Psoas muscle (tissue), 8 donors: ENCODE measurements at places on chromosomes 6 and 20. TPM values are rescaled to one million over a fixed set of nuclear protein-coding genes. Genes with fewer than 3 reads are reported as not detected.

The AMD1 gene
- 19.2 TPM for total RNA-seq

The SPAG4 gene
- total RNA-seq = 1.4 TPM

The VIP gene
- not detected for total RNA-seq

The DDX27 gene
- total RNA-seq = 19.4 TPM

DNA sequence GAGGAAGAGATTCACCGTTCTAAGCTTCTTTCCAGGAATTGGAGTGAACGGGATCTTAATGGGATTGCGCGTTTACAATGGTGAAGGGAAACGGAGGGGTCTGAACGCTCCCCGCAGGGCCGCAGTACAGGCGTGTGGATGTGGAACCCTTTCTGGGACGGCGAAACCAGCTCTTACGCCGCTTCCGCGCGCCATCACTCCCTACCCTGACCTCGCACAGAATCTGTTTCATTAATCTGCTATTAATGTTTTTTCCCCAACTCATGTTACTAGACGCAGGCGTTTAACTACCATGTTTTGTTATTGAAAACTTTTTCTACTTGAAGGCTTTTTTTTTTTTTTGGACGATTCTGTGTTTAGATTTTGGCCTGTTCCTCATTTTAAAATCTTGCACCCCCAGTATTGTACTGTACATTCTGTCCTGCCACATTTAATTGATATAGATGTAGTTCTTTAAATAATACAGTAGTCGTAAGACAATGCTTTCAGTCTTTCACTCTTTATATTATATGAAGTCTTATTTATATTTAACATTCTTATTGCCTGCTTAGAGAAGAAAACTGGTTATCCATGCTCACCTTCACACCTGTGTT, 696 bp upstream of the SUPT3H start:
- peak; percentile 65 for DNase-seq

- no peak for DNase-seq
Measured at GRCh38 chr20:37151529-37151928, 27.6 kb upstream of the RPN2 start.

DNA sequence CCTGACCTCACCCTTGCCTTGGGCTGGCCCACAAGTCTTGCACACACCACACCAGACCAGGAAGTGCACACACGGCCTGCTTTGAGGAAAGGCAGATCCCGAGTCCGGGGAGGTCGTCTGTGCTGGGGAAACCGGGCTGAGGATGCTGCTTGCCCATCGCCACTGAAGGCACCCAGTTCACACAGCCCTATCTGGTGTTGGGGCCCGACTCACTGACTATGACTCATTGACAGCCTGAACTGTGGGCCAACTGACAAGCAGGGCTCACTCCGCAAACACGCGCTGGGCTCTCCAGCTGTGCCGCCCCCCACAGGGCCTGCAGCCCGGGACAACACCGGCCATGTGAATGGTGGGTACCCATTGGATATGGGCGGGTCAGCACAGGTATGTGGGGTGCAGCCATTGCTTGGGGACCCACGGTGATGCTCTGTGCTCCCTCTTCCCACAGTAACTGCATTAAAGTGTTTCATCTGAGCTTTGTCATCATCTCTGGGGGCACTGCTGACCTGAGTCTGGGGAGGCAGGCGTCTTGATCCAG, 1.6 kb downstream of the SAMD10 start:
- no peak for DNase-seq

- no peak for DNase-seq
Measured at GRCh38 chr20:54221996-54222890, 14.4 kb downstream of the PFDN4 start.

GRCh38 chr20:39188266-39188765, 226.2 kb downstream of the DHX35 start:
- DNase-seq = no peak

- DNase-seq = no peak
Measured at GRCh38 chr20:45857882-45858216, 435 bp downstream of the ZSWIM3 start.

GRCh38 chr6:119110601-119111548, 32.4 kb upstream of the FAM184A start:
- DNase-seq = no peak

- DNase-seq = no peak
Measured at GRCh38 chr20:41138475-41139226, 1.3 kb downstream of the PLCG1 start.

- DNase-seq = no peak
Measured at GRCh38 chr20:21498195-21498594, 15.7 kb downstream of the NKX2-2 start.

DNA sequence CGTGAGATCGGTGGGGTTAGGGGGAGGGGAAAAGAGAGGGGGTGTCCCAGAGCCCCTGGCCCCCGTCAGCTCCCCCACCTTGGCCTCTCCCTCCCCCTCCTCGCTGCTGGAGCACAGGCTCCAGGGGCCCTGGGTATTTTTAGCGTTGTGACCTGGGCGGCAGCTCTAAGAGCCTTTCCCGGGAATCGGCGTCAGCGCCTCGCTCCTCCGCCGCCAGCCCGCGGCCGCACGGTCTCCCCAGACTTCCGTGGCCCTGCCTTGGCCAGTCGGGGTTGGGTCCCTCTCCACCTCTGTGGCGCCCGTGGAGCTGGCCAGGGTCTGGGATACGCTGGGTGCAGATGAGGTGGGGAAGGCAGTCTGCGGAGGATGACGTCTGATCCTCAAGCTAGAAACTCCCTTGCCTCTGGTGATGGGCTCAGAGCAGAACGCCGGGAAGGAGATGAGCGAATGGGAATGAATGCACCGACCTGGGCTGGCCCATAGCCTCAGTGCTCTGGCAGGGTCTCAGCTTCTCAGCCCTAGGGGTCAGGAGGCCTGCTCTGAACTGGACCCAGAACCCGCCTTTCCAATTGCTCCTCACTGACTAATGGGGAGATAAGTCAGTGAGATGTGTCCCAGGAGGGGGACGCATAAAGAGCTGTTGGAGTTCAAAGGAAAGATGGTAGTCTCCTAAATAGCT, 883 bp upstream of the DBNDD2 start:
- peak; percentile 82 for DNase-seq

GRCh38 chr20:3392756-3393155, 14.7 kb downstream of the DNAAF9 start:
- DNase-seq = no peak

DNA sequence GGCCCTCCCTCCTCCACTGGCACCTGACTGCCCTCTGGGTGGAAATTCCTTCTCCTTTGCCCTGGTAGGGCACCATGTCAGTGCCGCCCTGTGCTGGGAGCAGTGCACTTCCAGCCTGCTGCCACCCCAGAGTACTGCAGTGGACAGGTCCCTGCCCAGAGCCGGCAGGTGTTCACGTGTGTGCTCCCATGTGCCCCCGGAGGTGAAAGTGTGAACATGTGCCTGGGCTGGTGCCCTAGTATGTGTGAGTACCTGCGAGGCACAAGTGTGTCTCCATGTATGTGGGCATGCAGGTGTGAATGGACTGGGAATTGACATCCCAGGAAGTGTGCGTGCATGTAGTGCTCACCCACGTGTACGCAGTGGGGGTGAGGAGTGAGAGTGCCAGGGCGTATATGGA, 29.4 kb downstream of the SDCBP2 start:
- no peak for DNase-seq

GRCh38 chr6:136034422-136034821, 182.9 kb downstream of the PDE7B start:
- DNase-seq = no peak

DNA sequence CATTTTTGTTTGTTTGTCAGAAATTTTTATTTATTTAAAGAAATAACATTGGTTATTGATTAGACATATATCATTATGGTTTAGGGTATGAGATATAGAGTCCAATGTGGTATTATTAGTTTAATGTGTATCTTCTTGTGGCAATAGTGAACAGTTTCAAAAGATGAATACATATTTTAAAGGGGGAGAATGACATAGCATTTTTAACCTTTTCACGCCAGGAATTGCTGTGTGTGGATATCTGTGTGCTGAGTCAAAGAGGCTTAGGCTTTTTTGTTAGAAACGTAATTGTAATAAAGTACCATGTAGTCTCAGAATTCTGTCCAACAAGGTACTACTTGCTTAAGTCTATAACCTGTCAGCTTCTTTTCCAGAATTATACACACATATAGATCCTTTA, 451.6 kb downstream of the ADGRB3 start:
- no peak for DNase-seq

GRCh38 chr6:21506126-21506525, 87.4 kb upstream of the SOX4 start:
- no peak for DNase-seq

- DNase-seq = no peak
Measured at GRCh38 chr6:9398071-9398766, 962.9 kb upstream of the SLC35B3 start.

DNA sequence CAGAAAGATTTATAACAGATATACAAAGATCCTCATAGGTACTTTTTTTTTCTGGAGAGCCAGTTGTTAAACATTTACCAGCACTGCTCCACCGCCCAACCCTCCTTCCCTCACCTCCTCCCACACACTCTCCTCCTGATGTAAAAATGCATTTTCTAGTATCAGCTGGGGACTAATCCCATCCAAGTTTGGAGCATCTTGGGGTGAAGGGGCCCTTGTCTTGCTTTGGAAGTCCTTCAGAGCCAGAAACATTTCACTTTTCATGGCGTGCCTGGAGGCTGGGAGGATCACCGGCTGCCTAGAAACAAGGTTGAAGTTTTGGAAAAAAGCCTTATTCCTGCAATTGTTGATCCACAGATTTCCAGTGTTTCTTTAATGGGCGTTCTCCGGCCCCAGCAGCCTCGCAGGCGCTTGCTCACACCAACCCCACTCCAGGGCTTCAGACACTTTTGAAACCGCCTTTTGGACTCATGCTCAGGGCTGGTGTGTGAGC, 165.1 kb upstream of the AFDN start:
- no peak for DNase-seq

DNA sequence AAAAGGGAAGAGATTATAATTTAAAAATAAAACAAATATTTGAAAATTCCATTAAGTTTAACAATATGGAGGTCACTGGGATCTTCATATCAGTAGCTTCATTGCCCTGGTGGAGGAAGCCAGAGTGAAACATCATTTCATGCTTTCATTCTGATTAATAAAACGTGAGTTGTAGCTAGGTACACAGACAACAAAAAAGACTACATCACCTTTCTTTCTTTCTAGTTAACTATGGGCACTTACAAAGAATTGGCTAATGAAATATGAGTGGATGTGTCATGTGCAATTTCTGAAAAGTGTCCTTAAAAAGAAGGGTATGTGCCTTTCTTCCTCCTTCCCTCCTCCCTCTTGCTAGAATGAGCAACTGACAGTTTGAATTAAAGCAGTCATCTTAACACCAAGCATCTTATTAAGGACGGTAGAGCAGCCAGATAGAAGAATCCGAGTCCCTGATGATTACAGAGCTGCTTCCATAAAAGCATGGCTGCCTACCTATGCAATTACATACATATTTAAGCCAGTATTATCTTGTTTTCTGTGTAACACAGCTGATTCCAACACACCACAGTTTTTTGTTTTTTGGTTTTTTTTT, 3.4 kb downstream of the SERAC1 start:
- no peak for DNase-seq

GRCh38 chr6:82248273-82248735, 760 bp upstream of the IBTK start:
- DNase-seq = no peak

DNA sequence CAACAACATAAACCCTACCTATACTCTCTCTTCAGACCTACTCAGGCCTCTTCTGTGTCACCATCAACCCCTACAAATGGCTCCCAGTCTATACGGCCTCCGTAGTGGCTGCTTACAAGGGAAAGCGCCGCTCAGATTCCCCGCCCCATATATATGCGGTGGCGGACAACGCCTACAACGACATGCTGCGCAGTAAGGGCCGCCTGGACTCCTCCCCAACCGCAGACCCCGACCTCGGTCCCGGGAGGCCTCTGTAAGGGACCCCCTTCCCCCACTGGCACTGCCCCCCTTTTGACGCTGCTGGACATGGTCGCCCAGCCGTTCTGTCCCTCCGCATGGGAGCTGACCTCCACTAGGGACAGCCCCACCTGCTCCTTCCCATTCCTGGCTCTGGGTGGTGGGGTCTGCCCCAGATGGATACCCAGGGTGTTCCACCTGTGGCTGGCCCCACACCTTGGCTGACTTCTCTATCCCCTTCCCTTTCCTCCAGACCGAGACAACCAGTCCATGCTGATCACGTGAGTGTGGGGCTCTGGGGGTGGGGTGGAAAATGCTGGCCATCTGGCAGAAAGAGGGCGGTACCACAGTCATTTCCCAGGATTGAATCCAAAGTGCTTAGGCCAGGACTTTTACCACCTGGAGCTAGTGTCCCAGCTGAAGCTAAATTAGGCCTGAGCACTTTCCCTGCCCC, 25.0 kb downstream of the MYH7B start:
- peak; percentile 73 for DNase-seq

GRCh38 chr6:116877743-116878142, 701 bp downstream of the RFX6 start:
- DNase-seq = no peak

GRCh38 chr20:32366380-32366779, 8.2 kb downstream of the ASXL1 start:
- no peak for DNase-seq

DNA sequence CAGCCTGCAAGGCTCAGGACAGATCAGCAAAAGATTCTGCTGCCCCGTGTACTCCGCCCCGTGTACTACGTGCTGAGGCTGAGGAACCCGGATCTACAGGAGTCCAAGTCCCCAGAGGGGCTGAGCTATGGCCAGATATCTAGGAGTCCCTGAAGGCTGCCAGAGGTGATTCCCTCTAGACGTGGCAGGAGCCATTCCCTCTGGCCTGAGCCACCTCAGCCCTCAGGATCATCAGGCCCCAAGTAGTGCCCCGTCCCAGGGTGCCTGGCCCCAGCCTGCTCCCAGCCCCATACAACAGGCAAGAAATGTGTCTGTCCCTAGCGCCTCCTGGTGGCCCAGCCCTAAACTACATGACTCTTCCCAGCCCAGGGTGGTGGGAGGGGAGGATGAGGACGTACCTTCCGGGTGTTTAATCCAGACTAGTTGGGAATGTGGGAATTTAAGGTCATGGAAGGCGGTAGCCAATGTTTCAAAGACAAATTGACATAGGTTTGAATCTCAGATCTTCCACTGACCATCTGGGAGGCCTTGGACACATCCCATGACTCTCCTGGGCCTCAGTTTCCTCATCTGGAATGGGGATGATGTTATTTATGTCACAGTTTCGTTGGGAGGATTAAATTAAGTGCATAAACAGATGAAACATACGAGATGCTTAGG, 49.4 kb upstream of the PTPN1 start:
- DNase-seq = peak; percentile 95

GRCh38 chr6:161963181-161963580, 689.3 kb upstream of the AGPAT4 start:
- no peak for DNase-seq
